ENCODE measurements at places on chromosomes 6 and 20. TPM values are rescaled to one million over a fixed set of nuclear protein-coding genes. Genes with fewer than 3 reads are reported as not detected.

The APCDD1L gene
- polyA plus RNA-seq = 1.4 TPM

The ZC2HC1B gene
- not detected for polyA plus RNA-seq

The TRIM31 gene
- not detected for polyA plus RNA-seq

The EPM2A gene
- 23.1 TPM for polyA plus RNA-seq

The FAM120B gene
- polyA plus RNA-seq = 25.7 TPM

The BPIFA1 gene
- not detected for polyA plus RNA-seq

The OR12D3 gene
- polyA plus RNA-seq = not detected

The ARFRP1 gene
- 75.0 TPM for polyA plus RNA-seq

The AHI1 gene
- 27.7 TPM for polyA plus RNA-seq

The C20orf204 gene
- 0.35 TPM for polyA plus RNA-seq

The ERVFRD-1 gene
- polyA plus RNA-seq = not detected

- DNase-seq = no peak
Measured at GRCh38 chr6:129292836-129293235, 409.9 kb downstream of the LAMA2 start.

GRCh38 chr20:4811661-4812181 lies 90.0 kb downstream of the PRND start:
- no peak for DNase-seq

- peak; percentile 36 for DNase-seq
Measured at GRCh38 chr20:926670-927069, 10.5 kb upstream of the ANGPT4 start.

- DNase-seq = no peak
Measured at GRCh38 chr6:5174244-5174643, 86.5 kb downstream of the LYRM4 start.

DNA sequence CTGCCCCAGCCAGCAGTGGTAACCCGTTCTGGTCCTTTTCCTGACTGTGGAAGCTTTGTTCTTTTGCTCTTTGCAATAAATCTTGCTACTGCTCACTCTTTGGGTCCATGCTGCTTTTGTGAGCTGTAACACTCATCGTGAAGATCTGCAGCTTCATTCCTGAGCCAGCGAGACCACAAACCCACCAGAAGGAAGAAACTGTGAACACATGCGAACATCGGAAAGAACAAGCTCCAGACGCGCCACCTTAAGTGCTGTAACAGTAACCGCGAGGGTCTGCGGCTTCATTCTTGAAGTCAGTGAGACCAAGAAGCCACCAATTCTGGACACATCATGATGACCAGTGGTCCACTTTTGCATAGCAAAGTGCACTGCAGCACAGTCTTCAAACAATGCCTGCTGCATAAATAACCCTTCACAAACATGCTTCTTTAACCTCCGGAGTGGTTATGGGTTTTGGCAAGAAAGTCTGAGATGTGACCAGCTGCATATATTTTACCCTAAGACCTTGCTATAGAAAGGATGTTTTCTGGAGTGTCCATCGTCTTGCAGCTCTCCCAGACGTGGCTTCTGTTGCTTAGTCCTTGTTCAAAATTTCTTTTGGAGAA lies 8.9 kb upstream of the MUC22 start:
- no peak for DNase-seq

DNA sequence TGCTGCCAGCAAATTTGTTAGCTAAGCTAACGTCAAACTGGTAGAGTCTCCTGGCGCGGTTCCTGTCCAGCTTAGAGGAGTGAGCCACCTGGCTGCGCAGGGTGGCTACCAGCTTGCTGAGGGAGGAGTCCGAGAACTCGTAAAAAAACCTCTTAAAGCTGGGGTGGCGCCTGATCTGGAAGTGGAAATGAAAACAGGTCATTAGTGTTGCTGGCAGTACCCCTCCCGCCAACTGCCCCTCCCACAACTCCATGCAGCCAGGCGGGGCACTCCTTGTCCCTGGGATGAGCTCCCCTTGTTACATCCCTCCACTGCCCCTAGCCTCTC lies 17.3 kb downstream of the BNIP5 start:
- no peak for DNase-seq

DNA sequence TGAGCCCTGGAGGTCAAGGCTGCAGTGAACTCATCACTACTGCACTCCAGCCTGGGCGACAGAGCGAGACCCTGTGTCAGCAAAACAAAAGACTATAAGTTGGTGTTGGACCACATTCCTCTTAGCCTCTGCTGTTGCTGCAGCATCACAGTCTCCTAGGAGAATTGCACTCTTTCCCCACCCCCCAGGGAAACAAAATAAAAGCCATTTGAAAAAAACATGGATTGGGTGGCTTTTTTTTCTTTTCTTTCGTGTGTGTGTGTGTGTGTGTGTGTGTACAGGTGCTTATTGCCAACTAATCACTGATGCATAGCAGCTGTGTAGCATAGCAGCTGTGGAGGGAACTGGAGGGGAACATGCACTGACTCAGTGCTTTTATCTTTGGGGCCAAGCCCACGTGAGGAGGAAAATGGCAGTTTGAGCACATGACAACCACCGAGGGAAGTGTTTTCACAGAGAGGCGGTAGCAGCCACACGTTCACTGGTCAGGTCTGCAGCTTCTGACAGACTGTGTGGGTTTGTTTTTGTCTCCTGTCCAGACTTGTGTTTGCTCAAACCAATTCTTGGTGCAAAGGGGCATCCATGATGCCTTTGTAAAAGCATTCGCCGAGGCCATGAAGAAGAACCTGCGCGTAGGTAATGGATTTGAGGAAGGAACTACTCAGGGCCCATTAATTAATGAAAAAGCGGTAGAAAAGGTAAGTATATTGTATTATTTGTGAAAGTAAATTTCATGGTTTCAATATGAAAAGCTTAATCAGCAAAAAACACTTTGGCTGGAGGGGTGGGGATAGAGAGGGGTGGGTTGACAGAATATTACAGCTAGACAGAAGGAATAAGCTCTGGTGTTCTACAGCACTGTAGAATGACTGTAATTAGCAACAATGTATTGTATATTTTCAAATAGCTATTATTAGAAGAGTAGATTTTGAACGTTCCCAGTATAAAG lies 27.7 kb downstream of the ALDH5A1 start:
- no peak for DNase-seq

DNA sequence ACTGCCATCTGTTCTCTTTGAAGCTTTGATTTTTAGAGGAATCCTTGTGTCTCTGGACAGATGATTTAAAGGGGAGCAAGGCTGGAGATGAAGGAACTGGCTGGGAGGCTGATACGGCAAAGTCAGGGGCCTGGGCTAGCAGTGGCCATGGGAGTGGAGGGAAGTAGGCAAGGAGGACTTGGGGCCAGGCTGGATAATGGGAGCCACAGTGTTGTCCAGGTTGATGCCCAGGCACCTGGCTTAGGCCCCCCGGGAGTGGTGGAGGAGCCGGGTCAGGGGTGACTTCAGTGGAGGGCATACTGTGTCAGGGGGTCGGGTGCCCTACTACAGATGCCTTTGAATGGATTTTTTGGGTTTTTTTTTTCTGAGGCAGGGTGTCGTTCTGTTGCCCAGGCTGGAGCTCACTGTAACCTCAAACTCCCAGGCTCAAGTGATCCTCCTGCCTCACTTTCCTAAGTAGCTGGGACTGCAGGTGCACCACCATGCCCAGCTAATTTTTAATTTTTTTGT lies 45.0 kb downstream of the EFCAB8 start:
- no peak for DNase-seq

- DNase-seq = peak; percentile 94
Measured at GRCh38 chr20:14337400-14338171, at the start of gene FLRT3. Gene FLRT3, minus strand, starts transcription at chr20:14337612. Its CDS starts 10,106 bp downstream, at chr20:14327506.

DNA sequence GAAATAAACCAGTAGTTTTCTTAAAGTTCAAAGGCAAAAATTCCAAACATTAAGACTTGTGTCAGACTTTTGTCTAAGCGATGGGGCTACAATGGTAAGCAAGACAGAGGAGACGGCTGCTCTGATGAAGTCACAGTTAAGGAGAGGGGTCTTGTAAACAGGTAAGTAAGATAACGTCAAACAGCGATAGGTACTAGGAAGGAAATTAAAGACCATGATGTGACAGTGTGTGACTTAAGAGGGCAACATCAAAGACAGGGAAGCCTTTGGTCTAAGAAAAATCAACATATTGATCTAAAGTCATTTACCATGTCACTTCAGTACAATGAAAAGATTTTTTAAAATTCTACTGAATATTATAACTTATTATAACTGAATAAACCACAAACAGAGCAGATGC lies 23.1 kb downstream of the NUDT3 start:
- no peak for DNase-seq

GRCh38 chr6:85498596-85499258 lies 48.8 kb downstream of the NT5E start:
- DNase-seq = no peak

- no peak for DNase-seq
Measured at GRCh38 chr6:118712969-118713368, 61.6 kb upstream of the CEP85L start.

DNA sequence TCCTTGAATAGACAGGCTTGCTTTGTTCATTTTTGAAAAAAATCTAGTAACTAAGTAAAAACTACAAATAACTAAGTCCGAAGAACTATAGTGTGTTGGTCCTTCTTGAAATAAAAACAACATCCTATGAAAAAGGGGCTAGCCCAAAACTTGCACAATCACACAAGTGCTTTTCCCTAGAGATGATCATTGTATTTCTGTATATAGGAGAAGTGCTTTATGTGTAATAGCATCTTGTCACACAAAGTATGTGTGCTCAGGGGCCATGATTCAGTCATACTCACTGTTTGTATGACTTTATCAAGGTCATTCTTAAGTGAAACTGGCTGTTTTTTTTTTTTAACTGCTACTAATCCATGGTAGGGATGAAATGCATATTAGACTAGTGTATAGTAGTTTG lies 179.8 kb downstream of the DTNBP1 start:
- DNase-seq = no peak

DNA sequence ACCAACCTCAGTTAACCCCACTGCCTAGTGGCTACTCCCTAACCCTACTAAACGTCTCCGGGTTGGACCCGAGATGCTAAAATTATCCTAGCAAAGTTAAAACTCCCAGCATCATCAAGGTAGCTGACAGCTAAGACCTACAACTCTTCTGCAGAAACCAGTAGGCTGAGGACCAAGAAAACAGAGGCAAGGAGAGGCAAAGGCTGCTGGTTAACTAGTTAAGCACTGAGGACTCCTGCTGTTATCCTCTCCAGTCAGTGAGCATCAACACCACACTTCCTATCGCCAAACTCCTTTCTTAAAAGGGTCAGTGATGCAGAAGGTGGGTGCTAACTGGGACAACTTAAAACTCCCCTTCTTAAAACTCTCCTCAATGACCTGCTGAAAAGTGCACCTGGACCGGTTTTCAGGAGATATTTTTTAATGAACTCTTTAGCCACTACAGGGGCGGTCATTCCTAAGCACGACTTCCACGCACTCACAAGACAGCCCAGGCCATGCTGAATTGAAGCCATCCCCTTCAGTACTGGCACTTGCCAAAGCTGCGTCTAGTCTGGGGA lies 1.7 kb downstream of the TRERF1 start:
- no peak for DNase-seq

GRCh38 chr6:80148220-80148619 lies 41.7 kb downstream of the BCKDHB start:
- no peak for DNase-seq

DNA sequence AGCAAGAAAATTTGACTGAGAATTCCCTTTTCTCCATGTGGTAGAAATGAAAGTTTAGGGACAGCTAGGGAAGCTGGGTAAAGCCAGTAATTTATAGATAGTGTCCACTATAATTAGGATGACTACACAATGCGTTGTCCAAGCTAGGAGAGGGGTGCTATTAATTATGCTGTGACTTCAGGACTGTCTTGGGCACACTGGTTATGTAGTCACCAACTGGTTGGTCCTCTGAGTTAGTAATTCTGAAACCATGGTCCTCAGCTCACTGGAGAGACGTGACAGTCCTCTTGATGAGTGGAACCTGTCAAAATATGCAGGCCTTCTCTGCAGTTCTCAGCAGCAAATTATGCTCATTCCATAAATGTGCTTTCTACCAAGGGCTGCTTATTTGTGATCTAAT lies 94.6 kb upstream of the ENPP5 start:
- DNase-seq = no peak

GRCh38 chr20:47606414-47606982 lies 104.8 kb downstream of the NCOA3 start:
- no peak for DNase-seq

GRCh38 chr20:11445161-11445560 lies 472.5 kb upstream of the BTBD3 start:
- no peak for DNase-seq

DNA sequence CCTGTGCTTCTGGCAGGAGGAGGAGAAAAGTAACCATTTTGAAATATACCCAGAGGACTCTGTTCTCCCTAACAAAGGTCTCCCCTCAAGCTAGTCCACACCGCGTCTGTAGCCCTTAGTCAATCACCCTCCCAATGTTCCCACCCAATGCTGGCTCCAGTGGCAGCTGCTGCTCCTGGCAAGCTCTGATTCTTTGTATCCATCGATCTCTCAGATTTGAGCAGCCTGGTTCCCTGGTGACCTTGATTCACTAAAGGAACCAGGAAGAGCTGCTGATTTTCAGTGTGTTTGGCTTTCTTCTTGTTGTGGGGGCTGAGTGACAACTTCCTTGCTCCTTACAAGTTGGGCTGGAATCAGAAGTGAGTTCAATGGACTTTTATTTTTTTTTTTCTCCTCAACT lies 68.5 kb downstream of the FOXC1 start:
- no peak for DNase-seq

- DNase-seq = no peak
Measured at GRCh38 chr6:107806691-107807090, 17.4 kb downstream of the SCML4 start.

GRCh38 chr20:47620808-47621805 lies 119.4 kb downstream of the NCOA3 start:
- DNase-seq = peak; percentile 58

DNA sequence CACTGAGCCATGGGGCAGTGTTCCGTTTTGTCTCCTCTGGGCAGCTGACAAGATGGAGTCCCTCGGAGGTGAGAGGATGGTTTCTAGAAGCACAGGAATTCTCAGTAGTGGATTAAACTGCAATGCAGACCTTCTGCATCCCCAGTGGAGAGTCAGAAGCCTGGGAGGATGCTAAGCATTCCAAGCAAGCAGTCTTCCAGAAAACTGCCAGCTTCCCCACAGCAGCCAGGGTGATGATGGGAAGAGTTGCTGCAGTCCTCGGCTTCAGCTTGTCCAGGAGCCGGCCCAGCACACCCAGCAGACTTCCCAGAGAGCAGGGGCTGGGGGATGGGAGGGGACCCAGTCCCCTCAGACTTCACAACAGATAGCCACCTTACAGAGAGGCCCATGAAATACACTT lies 163.6 kb downstream of the LY86 start:
- peak; percentile 42 for DNase-seq

DNA sequence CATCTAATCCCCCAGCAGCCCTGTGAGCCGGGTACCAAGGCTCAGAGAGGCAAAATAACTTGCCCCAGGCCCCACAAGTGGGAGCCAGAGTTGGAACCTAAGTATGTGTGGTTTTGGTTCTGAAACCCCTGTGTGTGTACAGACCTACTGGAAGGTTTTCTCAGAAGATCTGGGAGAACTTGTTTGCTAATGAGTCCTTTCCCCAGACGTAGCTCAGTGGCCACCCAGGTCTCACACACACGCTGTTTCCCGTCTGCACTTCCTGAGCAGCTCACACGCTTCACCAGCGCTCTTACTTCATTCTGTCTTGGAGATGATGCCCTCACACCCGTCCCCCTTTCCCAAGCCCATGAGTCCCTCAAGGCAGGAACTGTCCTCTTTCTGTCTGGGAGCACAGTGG lies 8.2 kb downstream of the CCN5 start:
- DNase-seq = no peak

- DNase-seq = no peak
Measured at GRCh38 chr6:147834084-147834776, 325.7 kb downstream of the SAMD5 start.

Measured in cardiac muscle cell (in vitro differentiated cells and primary cell).